Natural killer cell (primary cell): ENCODE measurements at places on chromosomes 1 and 21. TPM values are rescaled to one million over a fixed set of nuclear protein-coding genes. Genes with fewer than 3 reads are reported as not detected.

The DNALI1 gene
- total RNA-seq: not detected

The PTAFR gene
- total RNA-seq: 1.2 TPM

The EPS8L3 gene
- total RNA-seq: not detected

The LENEP gene
- total RNA-seq: not detected

The RIPPLY3 gene
- not detected for total RNA-seq

The LRRC38 gene
- not detected for total RNA-seq

The FMO4 gene
- total RNA-seq: 3.6 TPM

The GABRD gene
- total RNA-seq: 0.19 TPM

The SLC44A3 gene
- not detected for total RNA-seq

The KIF26B gene
- total RNA-seq: 0.16 TPM

The S100A5 gene
- total RNA-seq: not detected

The CFH gene
- 0.88 TPM for total RNA-seq

The FCRL1 gene
- total RNA-seq: 1.8 TPM

The SGIP1 gene
- total RNA-seq: 0.05 TPM

The PTPN22 gene
- total RNA-seq: 104 TPM

The SLC2A5 gene
- total RNA-seq: not detected

The NTPCR gene
- total RNA-seq: 25.7 TPM

The CYP2J2 gene
- total RNA-seq: not detected

The MRPL37 gene
- total RNA-seq: 28.8 TPM

The CR1L gene
- not detected for total RNA-seq

The CRNN gene
- not detected for total RNA-seq

The EFNA1 gene
- 1.9 TPM for total RNA-seq

The BARHL2 gene
- total RNA-seq: not detected

The VSIG8 gene
- not detected for total RNA-seq

The AMY2A gene
- total RNA-seq: not detected

The PKLR gene
- total RNA-seq: 0.12 TPM
